ENCODE measurements at places on chromosomes 11 and 22. TPM values are rescaled to one million over a fixed set of nuclear protein-coding genes. Genes with fewer than 3 reads are reported as not detected.

Gene BTG4
- not detected for total RNA-seq

Gene KCTD14
- 2.0 TPM for total RNA-seq

Gene FGF19
- total RNA-seq: 0.09 TPM

Gene RIBC2
- 1.8 TPM for total RNA-seq

Gene F2
- total RNA-seq: 2.2 TPM

Gene AGBL2
- total RNA-seq: 0.86 TPM

Gene CNGA4
- 0.07 TPM for total RNA-seq

Gene SHANK2
- total RNA-seq: 6.3 TPM

Gene CBLIF
- total RNA-seq: not detected

Gene UBQLNL
- total RNA-seq: not detected

Gene ST14
- 0.30 TPM for total RNA-seq

Gene CAPN5
- 8.0 TPM for total RNA-seq

Gene CHADL
- total RNA-seq: not detected

Gene PKP3
- 38.6 TPM for total RNA-seq

Gene GP1BB
- total RNA-seq: 1.1 TPM

Measured in A549 treated with GW870086 at 1 μM for 4 hours (cell line).